NCI-H1417 treated with DMSO at 0.1 percent for 48 hours (cell line): ENCODE measurements at places on chromosomes 12 and 14.

DNA sequence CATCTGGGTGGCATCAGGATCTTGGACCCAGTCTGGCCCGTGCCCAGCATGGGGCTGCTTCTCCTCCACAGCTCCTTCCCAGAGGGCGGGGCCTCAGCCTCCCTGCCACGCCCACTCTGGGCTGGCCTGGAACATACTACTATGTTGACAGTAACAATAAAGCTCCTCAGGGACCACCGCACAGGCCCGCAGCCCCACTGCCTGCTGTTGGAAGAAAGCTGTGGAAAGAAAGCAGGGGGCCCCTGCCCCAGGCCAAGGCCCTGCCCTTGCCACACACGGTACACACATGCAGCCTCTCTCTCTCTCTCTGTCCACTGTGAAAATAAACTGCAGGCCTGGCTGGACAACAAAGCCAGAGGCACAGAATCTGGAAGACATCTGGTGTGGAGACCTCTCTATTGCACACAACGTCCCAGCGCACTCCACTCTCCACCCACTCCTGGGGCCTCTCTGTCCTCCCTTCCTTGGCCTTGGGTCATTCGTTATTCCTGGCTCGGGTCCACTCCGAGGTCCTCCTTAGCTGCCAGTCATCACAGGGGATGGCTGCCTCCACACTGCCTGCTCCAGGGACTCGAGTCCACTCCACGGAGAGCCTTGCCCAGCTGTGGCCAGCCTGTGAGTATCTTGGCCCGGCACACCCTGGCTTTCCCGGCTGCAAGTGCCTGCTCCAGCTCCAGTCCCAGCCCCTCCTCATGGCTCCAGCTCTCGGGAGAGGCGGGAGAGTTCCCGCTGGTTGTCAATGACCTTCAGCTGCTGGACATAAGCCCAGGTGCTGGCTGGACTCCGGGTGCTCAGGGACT is 11.8 kb upstream of the ENDOU start:
- no peak for DNase-seq

- DNase-seq, result no peak
Measured at GRCh38 chr14:30991408-30991807, 34.0 kb upstream of the AP4S1 start.

DNA sequence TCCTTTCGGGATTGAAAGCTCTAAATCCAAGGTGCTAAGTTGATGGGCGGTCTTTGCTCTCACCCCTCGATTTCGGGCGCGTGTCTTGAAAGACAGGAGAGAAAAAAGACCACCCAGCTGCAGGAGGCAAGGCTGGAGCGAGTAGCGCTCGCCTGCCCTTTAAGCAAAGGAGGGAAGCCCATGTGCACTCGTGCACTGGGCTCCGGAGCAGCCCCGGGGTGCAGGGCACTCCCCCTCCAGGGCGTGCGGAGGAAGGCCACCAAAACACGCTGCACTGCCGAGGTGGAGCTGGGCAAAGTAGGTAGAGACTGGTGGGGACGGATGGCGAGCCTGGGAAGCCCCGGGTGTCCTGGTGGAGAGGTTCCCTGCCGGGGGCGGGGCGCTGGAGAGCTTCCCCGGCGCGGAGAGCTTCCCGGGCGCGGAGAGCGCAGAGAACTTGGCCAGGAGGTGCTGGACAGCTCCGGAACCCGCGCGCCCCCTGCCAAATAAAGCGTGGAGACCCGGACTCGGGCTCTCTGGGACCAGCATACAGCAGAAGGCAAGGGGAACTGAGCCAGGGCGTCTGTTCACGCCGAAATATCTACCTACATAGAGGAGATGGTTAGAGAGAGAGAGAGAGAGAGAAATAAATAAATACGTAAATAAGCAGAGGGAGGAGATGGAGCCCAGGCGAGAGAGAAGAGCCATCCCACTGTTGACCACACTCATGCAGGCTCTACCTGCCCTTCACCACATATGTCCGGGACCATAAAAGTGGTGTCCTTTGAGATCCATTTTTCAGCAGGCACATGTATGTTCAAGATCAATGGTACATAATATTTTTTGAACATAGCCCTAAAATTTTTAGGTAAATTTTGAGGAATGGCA is 662 bp upstream of the NELL2 start:
- no peak for DNase-seq

- no peak for DNase-seq
Measured at GRCh38 chr12:60059180-60059579, 463.4 kb downstream of the SLC16A7 start.

- DNase-seq, result no peak
Measured at GRCh38 chr12:52672321-52672933, 7.8 kb downstream of the KRT1 start.

DNA sequence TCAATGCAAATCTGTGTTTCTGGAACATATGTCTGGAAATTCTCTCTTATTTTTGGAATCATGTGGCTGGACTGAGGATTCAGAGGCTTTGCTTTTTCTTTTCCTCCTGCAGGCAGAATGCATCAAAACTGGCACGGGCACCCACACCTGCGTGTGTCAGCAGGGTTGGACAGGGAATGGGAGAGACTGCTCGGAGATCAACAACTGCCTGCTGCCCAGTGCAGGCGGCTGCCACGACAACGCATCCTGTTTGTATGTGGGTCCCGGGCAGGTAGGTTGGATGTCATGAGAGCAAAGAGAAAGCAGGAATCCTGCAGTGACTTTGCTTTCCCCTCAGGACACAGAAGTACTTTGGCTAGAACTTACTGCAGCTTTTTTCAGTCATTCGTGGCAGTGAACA is 90.3 kb downstream of the STAB2 start:
- peak; percentile 31 for DNase-seq

DNA sequence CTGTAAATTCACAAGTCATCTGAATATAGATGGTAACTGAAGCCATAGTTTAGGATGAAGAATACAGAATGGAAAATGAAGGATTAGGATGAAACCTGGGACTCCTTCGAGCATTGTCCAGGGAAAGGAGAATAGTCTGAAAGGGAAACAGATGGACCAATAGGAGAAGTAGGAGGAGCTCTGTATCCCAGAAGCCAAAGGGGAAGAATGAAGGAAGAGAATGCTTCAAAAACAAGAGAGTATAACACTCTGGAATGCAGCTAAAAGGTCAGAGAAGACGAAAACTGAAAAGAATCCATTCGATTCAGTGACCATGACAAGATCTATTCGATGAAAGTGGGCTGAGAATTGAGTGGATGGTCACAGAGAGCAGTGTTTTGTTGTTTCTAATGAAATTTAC is 1.0 kb downstream of the GMFB start:
- DNase-seq, result no peak

DNA sequence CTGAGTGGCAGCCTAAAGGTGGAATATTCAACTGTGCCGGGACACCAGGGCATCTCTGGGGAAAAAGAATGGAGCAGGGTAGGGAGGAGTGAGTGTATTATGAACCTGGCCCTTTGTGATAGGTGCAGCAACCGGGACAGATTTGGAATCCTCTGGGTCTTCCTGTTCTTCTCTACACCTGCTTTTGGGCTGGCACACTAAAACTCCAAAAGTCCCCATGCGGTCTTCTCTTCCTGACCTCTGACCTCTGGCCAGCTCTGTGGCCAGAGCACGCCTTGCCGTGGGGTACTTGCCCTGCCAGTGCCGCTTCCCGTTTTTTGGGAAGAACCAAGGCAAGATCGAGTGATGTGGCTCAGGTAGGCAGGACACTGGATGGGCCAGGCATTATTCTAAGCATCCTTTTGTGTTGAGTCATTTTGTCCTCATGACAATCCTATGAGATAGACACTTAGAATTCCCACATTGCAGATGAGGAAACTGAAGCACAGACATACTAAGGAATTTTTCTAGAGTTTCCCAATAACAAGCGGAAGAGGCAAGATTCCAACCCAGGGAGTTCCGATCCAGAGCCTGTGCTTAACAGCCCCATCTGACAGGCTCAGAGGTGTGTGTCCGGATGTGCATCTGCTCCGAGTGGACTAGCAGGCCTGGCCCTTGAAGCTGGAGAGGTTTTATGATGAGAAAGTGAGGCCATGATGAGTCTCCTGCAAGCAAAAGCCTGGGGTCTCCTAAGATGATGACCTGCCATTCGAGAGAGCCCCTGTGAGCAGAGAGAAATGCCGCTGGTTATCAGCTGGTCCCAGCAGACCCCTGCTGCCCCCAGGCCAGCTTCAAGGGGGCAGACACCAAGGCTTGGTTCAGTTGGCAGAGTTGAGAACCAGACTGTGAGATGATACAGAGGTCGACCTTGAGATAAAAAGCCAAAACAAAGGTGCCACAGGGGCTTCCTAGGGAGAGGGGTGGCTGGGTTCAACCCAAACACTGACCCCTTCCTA is 67.9 kb upstream of the ESRRB start:
- no peak for DNase-seq

DNA sequence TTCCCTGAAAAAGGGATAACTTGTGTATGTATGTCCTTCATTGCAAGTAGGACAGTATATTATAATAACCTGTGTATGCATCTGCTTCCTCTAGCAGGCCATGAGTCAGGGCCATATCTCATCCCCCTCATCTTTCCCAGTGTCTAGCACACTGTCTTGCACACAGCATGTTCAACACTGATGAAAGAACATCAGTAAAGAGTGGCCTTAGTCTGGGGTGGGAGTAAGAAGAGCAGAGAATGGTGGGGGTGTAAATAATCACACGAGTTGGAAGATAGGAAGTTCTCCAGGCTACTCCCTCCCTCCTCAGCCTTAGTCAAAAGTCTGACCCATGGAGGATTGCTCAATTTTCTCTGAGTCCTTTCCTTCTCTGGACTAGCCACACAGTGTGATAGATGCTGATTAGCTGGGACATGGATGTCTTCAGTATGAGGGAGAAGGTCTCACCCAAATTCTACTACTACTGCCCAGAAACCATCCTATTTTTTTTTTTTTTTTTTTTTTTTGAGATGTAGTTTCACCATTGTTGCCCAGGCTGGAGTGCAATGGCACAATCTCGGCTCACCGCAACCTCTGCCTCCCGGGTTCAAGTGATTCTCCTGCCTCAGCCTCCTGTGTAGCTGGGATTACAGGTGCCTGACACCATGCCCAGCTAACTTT is 14.6 kb upstream of the SP1 start:
- no peak for DNase-seq

DNA sequence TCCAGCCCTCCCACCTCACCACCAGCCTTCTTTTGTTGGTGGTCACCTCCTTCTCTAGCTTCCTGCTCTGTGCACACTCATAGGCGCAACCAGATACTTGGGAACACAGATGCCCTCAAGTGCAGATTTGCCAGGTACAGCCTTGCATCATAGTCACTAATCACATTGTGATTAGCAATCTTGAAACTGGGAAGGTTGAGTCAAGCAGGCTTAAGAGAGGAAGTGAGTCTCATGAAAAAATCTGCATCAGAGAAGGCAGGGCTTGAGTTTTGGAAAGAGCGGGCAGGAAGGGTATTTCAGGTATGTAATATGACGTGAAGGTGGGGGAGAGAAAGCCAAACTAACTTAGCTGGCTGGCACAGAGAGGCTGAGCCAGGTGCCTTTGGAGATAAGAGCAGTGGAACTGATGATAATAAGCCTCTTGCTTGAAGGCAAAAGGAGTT is 2.7 kb upstream of the RABGGTA start:
- no peak for DNase-seq

- DNase-seq, result no peak
Measured at GRCh38 chr12:57604992-57605810, 577 bp downstream of the DTX3 start.

DNA sequence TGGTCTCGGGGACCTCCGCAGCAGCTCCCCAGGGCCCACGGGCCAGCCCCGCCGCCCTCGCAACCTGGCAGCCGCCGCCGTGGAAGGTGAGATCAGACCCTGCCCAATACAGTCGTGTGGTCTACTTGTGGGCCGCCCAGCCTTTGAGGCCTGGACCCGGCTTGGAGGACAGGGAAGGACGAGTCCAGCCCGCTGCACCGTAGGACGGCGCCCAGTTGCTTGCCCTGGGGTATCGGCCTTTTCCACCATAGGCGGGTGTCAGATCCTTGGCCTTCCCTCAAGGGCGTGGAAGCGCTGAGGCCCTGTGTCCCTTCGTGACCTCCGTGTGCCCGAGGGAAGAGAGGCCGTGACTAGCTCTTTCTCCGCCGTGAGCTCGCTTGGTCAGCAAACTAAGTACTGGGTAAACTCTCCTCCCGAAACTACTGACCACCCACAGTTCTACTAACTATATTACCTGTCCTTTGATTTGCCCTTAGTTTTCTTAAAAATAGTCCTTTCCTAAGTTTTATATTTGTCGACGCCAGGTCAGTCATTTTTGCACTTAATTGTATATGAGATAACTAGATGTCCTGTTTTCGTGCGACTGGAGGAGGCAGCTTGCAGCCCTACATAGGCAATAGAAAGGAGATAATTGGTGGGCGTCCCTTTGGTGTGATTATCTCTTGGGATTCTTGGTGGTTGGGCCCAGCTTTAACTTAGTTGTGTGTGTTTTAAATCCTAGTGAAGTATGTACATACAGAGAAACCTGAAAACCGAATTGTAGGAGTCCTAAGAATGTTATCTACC is 757 bp downstream of the SLC25A3 start:
- DNase-seq, result no peak

DNA sequence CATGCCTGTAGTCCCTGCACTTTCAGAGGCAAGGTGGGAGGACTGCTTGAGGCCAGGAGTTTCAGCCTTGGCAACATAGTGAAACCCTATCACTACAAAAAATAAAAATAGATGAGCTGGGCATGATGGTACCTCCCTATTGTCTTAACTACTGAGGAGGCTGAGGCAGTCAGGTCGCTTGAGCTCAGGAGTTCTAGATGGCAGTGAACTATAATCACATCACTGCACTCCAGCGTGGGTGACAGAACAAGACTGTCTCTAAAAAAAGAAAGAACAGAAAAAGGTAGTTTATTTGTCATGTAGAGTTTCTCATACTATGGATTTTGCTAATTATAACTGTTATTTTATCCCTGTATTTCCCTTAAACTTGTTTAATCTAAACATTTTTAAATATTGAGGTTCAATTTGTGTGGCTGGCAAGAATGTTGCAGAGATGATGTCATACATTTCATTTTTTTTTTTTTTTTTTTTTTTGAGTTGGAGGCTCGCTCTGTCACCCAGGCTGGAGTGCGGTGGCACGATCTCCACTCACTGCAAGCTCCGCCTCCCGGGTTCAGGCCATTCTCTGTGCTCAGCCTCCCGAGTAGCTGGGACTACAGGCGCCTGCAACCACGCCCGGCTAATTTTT is 39.7 kb upstream of the ATF7IP start:
- no peak for DNase-seq

DNA sequence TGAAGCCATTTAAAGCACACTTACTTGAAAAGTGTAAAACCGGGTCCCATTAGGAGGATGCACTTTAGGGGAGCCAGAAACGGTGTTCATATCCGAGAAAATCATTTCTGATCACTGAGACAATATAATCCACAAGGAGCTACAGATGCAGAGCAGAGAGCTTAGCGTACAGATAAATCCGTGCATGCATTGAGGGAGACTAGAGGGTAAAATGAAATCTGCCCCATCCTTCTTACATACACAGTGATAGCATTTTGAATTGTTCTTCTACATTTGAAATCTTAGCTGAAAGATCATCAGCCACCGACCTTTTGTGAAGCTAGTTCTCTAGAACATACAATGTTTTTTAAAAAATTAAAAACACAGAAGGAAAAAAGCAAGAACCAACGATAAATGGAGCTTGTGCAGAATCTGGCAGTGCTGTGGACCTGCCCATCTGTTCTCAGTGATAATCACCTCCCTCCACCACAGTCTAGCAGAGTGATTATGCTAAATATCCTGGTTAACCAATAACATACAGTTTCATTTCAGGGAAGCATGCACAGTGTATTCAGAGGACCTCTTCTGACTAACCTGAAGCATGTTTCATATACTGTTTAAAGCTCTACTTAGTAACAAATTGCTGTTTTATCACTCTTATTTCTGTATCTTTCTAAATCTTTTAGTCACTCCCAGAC is 161.1 kb downstream of the PPFIA2 start:
- peak; percentile 88 for DNase-seq
